A549 (cell line): ENCODE measurements at places on chromosomes 2 and 18. TPM values are rescaled to one million over a fixed set of nuclear protein-coding genes. Genes with fewer than 3 reads are reported as not detected.

DUSP11 gene
- 26.2 to 26.7 TPM (median 26.5 TPM) in 3 replicates for polyA plus RNA-seq

ABCB11 gene
- polyA plus RNA-seq, result 0.01 to 0.03 TPM in 2 of 3 replicates, not detected in the other

CIB4 gene
- polyA plus RNA-seq, result 0.30 to 0.76 TPM in 2 of 3 replicates, not detected in the other

SNORC gene
- polyA plus RNA-seq, result 7.0 to 8.4 TPM (median 7.2 TPM) in 3 replicates

DNA sequence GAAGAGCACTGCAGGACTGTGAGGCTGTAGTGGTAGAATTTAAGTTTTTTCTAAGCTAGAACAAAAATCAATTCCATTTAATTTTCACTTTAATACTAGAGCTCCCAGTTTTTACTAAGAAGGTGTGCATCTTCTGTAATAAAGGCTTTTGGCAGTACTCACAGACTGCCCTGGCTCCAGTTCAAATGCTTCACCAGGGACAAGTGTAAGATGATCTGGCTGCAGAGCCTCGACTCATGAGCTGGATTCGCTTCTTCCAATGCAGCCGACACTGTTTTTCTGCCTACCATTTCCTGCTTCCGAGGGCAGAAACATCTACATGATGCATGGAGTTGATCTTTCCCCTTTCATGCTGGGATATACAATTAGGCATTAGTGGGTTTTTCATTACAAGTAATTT lies 87.0 kb downstream of the FARSB start:
- DNase-seq, result no peak

- no peak for DNase-seq
Observed at GRCh38 chr2:169275696-169276444, 86.5 kb downstream of the LRP2 start.

DNA sequence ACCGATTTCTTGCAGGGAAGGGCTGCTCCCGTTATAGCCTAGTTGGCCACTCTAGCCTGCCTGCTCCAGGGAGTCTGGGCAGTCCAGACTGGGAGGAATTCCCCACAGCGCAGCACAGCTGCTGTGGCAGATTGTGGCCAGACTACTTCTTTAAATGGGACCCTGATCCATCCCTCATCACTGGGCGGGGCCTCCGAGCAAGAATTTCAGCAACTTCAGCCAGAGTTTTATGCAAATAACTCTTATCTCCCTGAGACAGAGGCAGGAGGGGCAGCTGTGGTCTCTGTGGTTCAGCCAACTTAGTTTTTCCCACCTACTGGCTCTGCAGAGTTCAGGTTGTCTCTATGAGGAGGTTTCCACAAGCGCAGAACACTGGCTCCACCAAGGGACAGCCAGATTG lies 1583.2 kb downstream of the SUCLG1 start:
- DNase-seq, result no peak

DNA sequence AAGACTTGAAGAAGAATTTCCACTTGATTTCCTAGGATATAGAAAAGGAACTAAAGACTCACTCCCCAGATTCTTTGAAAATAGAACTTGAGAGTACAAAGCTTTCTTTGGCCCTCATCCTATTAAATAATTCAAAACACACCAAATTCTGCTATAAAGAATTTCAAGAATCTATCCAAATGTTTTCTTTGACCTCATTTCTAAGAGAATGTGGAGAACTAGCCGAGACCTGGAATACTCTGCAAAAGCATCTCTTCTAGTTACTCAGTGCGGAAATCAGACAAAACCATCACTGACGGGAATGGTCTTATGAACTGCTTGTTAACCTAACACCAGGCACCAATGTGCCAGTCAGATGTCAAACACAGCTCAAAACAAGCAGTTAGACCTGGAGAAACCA lies 44.2 kb upstream of the ARL5A start:
- no peak for DNase-seq

DNA sequence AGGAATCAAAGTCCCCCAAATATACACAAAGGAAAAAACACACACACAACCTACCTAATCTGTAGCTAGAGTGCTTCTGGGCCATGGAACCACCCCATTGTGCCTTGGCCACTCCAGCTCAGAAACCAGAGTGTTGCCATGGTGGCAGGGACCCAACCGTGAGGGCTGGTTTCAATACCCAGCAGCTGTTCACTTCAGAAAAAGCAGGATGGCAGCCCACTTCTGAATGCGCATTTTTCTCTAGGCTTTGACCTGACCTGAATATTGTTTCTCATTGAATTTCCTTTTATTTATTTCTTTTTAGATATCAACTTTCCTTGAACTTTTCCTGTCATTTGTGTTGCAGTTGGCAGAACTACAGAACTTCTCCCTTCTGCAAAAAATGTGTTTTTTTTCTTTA lies 43.0 kb upstream of the EHBP1 start:
- DNase-seq, result no peak

DNA sequence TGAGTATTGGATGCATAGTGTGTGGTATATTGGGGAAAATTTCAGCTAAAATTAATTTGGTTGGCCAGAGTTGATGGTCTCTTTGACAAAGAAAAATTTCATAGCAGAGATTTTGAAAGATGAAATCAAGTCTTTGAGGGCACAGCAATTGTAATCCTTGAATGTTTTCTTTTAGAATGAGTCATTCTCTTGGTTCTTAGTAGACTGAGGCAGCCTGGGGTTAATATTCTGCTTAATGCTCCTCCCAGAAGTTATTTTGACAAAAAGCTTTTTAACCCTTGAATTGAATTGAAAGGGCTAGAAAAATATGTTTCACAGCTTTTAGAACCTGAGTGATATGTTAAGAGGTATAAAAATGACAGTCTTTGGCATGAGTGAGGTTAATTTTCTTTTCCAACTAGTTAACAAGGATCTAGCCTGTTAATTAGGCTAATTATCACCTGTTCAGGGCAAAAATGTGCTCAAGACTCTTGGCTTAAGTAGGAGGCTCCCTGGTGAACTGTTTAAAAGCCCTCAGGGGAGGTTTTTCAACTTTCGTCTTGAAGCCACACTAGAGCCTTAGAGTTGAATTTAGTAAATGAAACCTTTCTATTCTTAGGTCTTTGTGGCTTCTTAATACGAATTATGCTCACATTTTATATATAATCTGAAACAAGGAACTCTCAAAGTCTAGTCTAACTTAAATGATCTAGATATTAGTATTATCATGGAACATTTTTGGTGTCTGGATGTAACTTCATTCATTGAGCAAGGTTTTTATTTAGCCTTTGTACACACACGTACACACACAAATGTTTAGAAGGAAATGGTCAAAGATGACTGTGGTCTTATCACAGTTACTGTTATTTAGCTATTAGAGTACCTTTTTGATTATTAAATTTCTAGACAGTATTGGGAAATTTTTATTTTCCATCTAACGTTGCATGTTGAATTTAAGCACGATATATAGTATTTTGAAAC lies 272.5 kb downstream of the ZNF407 start:
- DNase-seq, result no peak

DNA sequence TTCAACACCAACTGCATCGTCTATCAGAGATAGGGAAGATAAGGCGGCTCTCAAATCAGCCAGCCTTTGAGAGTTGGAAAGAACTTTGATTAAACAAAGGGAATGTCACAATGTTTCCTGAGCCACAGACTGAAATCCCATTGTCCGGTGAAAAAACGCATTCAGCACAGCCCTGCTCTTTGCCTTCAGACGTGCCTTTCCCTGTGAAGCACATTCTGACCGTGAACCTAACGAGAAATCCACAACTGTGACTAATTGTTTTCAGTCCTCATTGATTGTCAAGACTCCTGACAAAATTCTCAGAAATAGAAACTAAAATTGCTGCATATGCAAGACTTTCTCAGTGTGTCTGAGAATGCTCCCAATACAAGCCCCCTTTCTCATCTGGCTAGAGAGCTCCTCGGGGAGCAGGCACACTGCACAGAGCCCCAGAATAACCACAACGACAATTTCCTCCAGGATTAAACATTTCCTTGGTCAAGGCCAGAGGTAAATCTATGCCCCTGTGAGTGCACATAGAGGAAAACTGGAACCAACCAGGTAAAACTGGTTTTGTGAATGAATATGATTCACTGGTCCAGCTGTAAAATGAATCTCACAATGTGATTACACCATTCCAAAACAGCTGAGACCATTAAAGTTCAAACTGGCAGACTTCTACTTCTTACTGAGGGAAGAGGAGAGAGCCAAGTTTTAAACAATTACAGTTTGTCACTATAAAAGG lies 561.9 kb upstream of the ID2 start:
- DNase-seq, result no peak

DNA sequence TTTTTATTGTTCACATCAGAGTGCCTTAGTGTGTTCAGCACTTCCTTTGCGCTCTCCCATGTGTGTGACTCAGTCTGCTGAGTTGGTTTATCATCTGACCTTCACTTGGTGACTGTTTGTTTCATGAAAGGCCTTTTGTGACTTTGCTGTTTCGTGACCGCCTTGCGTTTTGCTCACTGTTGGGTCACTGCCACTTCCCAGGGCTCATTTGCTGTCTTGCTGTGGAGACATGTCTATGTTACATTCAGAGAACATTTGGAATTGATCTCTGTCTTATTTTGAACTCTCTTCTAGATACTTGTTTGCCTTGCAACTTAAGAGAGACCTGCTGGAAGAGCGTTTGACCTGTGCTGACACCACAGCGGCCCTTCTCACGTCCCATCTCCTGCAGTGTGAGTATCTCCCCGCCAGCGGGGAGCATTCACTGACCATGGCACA lies 54.7 kb downstream of the FARP2 start:
- no peak for DNase-seq

DNA sequence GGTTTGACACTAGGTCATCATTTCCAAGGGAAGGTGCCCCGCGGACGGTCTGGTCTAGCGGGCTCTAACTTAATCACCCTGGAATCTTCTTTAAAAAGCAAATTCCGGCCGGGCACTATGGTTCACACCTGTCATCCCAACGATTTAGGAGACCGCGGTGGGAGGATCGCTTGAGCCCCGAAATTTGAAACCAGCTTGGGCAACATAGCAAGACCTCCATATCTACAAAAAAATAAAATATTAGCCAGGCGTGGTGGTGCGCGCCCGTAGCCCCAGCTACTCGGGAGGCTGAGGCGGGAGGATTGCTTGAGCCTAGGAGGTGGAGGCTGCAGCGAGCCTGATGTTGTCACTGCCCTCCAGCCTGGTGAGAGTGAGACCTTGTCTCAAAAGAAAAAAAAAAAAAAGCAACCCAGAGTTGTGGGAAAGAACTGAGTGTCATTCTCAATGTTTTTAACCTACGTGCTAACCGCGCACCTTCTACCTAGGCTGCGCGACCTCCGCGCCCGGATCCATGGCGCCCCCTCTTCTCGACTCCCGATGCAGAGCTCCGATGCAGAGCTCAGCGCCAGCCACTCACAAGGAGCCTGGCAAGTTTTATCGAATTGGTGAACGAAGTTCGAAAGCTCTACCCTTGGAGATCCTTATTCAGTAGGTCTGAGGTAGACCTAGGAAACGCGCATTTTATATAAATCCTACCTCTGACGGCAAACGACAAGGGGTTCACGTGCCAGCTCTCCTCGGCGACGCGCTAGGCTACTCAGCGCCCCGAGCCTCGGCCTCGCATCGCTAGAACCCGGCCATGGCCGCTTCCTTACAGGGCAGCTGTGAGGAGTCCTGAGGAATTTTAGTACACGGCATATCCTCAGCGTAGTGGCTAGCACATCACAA lies 888 bp upstream of the TWSG1 start:
- no peak for DNase-seq

DNA sequence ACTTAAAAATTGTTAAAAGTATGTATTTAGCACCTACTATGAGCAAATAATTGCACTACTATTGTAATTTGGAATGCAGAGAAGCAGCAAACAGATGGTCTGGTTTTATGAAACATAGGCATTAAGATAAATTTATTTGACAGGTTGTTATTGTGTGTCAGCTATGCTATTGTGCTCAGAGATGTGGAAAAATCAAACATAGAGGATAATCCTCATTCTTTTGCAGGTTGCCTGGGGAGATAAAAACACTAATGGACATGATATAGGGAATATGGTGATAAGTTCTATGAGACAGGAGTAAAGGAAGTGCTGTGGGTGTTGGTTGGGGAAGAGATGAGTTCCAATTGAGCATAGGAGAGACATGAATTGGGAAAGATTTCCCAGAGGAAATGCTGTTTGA lies 71.3 kb downstream of the PPP1R1C start:
- no peak for DNase-seq

DNA sequence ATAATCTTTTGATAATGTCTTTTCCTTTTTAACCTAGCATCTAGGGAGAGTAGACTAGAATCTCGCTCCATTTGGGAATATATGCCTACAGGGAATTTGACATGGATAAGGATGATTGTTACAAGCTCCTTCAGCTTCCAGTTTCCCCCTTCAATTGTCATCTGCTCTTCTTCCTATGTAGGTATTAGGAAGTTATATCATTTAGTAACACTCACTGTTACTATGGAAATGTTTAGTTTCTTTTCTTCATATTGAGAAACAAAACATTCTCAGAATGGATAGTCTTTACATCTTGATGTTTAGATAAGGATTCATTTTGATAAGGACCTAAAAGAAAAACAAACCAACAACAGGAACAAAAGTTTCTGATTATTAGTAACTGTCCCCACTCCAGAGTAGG lies 127.6 kb downstream of the PHLPP1 start:
- DNase-seq, result no peak

- DNase-seq, result no peak
Observed at GRCh38 chr2:148032215-148032614, 11.3 kb downstream of the MBD5 start.

GRCh38 chr18:23541349-23542093 lies 38.2 kb downstream of the RMC1 start:
- no peak for DNase-seq

- DNase-seq, result peak; percentile 25
Observed at GRCh38 chr18:9951022-9951859, 37.4 kb downstream of the VAPA start.
